COLO829 (cell line): ENCODE measurements at places on chromosomes 4 and X.

DNA sequence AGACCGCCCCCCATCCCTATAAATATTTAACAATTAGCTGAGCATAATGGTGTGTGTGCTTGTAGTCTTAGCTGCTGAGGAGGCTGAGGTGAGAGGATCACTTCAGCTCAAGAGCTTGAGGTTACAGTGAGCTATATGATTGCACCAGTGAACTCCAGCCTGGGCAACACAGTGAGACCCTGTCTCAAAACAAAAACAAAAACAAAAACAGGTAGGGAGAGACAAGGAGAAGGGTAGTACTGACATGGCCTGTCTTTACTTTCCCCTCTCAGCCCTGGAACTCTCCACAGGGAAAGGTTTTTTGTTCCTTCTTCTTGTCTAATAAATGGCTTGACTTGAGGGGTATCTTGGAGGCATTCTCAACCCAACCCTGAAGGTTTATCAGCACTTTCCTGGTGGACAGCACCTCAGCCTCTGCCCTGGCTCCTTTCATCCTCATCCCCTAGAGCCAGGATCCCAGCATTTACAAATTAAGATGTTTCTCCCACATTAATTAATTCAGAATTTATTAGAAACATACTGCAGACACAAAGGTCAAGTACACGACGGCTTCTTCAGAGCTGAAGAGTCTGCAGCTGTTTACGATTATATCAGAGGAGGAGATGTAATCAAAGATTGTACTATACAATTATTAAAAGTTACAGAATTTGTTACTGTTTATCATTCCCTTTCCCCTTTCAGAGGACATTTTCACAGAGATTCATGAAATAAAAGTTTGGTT, 131.8 kb downstream of the AFF1 start:
- DNase-seq = peak; percentile 28

- no peak for DNase-seq
Measured at GRCh38 chr4:125956276-125956675, 641.5 kb downstream of the FAT4 start.

DNA sequence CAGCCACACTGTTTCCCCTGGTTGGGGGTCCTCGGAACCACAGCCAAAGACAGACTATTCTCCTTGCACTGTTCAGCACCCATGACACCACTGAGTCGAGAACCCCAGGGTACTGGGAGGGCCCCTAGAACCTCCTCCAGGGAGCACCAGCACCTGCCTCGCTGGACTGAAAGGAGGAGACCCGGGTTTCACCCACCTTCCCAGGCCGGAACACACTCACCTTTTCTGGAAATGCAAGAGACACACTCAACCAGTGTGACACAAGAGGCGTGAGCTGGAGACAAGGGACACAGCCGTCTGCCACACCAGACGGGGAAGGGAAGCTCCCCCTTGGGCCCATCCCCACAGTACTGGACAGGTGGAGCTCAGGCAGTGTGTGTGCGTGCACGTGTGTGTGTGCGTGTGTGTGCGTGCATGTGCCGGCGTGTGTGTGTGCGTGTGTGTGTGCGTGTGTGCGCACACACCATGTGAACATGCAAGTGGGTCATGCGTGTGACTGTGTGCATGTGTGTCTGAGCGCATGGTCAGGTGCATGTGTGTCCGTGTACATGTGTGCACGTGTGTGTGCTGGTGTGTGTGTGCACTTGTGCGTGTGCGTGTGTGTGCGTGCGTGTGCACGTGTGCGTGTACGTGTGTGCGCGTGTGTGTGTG, 128.8 kb upstream of the NKX1-1 start:
- DNase-seq = no peak

DNA sequence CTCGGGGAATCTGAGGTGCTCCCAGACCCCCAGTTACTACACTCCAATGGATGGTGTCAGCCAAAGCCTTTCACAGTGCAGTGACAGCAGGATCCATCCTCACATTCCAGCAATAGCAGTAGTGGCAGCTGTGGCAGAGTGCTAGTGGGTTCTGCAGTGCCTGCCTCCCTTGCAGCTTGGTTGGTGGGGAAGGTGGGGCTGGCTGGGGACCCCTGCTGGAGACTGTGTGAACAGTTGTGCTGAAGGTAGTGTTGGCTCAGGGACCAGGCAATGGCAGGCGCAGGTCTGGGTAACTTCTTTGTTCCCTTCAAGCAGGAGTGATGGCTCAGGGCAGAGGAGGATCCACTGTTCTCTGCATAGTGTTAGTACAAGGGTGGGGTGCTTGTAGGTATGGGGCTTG, 343.7 kb upstream of the TRAM1L1 start:
- no peak for DNase-seq

DNA sequence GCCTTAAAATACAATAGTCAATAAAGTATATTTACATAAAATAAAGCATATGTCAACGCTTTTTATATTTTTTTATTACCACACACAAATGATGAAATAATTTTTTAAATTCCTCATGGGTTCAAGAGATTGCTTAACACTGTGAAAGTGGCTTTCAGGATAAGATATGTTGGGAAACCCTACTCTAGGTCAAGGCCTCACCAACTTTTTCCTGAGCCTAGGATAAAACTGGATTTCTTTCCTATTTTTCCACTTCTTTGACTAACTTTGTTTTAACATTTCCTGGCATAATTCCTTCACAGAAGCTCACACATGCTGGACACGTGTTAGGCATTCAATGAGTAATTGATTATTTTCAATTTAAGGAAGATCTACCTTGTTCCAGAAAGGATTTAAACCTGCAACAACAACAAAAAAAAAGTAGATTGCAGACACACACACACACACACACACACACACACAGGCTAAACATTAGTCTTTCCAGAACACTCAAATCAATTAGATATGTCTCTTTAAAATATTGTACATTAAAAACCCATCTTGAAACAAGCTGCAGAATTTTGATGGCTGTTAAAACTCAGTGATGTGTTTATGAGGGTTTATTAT, 9.1 kb downstream of the KLB start:
- DNase-seq = no peak

- no peak for DNase-seq
Measured at GRCh38 chr4:150316332-150317205, 238.3 kb downstream of the DCLK2 start.

DNA sequence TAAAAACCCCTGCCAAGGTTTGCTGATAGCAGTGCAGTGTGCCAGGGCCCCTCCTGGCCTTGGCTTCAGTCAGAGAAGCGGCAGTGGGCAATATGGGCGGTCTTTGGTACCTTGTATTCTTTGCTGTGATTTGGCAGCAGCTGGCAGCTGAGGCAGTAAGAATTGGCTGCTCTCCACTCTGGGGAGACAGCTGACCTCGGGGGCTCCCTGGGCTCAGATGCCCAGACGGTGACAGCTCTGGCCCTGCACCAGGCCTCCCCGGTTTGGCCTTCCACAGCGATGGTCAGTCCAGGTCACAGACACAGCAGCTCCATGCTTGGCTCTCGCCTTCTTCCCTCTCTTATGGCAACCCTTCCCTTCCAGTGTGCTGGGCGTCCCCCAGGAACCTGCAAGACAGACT, 330.9 kb downstream of the BCOR start:
- no peak for DNase-seq

GRCh38 chr4:48727666-48728459, 52.2 kb downstream of the FRYL start:
- DNase-seq = no peak

- DNase-seq = no peak
Measured at GRCh38 chrX:72060196-72060920, 71.4 kb downstream of the RTL5 start.

DNA sequence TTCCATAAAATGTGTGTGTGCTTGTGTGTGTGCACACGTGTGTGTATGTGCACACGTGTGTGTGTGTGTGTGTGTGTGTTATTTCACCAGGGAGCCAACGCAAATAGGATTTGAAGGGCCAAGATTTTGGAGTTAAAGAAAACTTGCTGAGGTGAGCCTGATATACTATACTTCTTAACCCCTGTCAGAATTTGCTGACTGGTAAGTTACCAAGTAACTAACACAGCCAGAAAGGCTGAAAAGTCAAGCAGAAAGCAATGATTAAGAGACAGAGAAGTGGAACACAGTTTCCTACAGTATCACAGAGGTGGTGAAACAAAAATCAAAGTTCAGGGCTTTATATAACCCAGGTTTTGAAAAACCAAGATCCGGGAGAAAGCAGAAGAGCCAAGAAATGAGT, 47.6 kb downstream of the GABRA3 start:
- DNase-seq = no peak

DNA sequence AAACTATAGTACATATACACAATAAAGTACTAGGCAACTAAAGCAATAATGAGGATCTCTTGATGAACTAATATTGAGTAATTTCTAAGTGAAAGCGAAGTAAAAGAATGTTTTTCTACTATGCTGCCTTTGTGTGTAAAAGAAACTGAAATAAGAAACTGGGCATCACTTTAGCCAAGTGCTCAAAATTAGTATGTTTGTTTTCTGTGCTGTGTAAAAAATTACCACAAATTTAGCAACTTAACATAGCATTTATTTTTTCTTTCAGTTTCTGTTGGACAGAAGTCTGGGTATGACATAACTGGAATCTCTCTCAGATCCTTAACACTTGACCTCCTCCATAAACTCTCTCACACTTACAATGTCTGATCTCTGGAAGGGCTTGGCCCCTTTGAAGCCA, 687.1 kb upstream of the MAGEB2 start:
- DNase-seq = no peak

- no peak for DNase-seq
Measured at GRCh38 chr4:80462621-80463091, 127.1 kb downstream of the CFAP299 start.

DNA sequence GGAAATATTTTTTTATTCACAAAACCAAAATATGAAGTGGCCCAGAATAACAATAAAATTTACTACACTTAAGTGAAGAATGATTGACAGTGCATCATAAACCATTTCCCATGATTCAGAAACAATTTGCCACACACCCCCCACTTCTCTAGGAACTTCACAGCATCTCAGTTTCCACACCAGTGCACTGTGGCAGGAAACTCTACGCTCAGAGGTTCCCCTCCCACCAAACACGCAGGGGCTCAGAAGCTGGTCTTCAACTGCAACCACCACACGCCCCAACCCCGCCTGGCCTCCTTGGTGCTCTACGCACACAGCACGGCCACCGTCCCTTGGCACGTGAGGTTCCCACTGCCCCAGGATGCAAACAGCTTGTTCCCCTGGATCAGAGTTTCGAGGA, 63.7 kb downstream of the ZFYVE28 start:
- no peak for DNase-seq

DNA sequence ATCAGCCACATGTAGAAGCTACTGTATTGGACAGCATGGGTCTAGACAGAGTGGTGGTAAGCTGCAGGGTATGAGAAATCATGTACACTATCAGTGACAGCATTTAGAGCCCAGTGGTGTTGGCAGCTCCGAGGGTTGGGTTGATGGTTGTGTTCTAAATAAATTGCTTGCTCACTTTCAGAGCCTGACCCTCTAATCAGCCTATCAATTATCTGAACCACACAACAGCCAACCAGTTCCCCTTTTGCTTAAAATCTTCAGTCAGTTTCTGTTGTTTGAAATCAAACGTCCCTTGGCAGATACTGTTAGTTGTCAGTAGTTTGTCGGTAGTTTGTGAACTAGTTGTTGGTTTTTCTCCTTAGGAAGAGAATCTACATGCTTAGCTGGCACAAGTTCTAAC, 99.8 kb upstream of the RAI2 start:
- DNase-seq = no peak

DNA sequence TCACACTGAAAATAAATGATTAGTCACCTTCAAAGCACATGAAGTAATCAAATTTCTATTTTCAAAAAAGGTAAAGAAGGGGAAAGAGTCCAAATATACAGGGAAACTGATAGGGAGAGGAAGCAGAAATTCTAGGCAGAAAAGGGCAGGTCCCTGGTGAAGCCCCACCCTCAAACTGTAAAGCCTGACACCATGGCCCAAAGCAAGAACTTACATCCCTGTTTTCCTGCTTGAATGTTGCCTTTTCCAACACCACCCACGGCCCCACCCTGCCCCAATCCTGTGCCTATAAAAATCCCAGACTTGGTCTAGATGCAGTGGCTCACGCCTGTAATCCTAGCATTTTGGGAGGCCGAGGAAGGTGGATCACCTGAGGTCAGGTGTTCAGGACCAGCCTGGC, 361.8 kb downstream of the PPP3CA start:
- no peak for DNase-seq

- DNase-seq = peak; percentile 35
Measured at GRCh38 chr4:128163177-128164117, 102.3 kb downstream of the LARP1B start.
